CD8-positive, alpha-beta T cell (primary cell): ENCODE measurements at places on chromosomes 4 and X.
A peak's percentile ranks its signal among the peaks of the same experiment; 100 is the strongest.

DNA sequence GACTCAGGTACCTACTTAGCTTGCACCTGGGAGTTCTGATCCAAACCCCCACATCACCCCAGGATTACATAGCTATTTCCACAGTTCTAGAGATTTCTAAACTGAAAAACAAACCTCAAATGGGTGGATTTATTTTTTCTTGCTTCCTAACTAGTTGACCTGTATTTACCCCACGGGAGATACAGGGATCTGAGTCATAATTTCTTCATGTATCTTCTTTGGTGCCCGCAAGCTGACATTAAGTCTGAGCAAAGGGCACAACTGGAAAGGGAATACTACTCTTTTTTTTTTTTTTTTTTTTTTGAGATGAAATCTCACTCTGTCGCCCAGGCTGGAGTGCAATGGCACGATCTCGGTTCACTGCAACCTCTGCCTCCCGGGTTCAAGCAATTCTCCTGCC is 10.0 kb upstream of the ELOVL6 start:
- DNase-seq, result no peak

GRCh38 chrX:104803219-104803618 is 237.2 kb downstream of the IL1RAPL2 start:
- DNase-seq, result no peak

DNA sequence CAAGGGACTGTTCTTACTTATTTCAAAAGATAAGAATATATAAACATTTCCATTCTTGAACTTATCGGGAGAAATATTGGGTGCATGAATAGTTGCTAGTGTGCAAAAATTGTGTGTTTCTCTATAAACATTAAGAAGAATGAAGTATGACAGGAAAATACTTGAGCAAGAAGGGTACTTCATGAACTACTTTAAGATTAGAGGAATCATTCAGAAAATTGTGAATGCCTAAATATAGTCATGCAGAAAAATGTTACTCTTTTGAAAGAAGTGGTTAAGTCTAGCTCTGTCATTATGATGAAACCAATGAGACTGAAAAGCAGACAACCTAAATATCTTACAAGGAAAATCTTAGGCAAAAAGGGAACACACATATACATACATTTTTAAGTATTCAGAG is 207.8 kb upstream of the PCDH18 start:
- no peak for DNase-seq

- no peak for DNase-seq
Measured at GRCh38 chr4:111475001-111475400, 670.3 kb upstream of the FAM241A start.

- no peak for DNase-seq
Measured at GRCh38 chr4:184934961-184935360, 83.3 kb upstream of the HELT start.

DNA sequence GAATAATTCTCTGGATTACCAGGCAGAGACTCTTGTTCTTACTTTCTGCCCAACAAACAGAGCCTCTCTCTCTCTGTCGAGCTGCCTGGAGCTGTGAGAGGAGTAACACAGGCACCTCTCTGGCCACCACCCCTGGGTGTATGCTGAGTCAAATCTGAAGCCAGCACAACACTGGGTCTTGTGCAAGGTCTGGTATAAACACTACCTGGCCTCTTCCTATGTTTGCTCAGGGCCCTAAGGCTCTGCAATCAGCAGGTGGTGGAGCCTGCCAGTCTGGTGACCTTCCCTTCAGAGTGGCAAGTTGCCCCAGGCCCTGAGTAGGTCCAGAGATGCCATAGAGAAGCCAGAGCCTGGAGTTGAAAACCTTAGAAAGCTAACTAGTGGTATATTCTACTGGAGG is 139.9 kb downstream of the CPXCR1 start:
- no peak for DNase-seq

DNA sequence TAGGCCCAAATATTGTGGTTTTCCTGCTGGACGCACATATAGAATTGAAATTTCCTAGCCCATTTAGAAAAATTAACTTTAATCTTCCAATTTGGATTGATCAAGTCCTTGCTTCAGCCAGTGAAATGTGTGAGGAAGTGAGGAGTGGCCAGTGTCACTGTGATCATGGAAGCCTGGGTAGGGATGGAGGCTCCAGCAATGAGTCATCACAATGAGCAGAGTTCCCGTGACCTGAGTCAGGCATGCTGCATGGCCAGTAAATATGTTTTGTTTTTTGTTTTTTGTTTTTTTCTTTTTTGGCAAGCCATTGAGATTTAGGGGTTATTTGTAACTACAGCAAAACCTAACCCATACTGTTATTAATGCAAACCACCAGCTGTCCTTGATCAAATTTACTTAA is 52.1 kb downstream of the IDS start:
- DNase-seq, result no peak

DNA sequence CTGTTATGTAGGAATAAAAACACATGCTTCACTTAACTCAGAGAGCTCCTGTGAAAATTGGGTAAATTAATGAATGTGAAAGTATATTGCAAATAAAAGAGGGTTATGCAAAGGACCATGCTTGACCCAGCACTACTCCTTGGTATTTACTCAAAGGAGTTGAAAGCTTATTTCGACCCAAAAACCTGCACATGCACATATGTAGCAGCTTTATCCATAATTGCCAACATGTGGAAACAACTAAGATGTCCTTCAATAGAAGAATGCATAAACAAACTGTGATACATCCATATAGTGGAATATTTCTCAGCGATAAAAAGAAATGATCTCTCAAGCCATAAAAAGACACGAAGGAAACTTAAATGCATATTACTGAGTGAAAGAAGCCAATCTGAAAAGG is 41.7 kb upstream of the SRD5A3 start:
- DNase-seq, result no peak

GRCh38 chrX:46165866-46166265 is 379.4 kb downstream of the ZNF674 start:
- DNase-seq, result no peak

DNA sequence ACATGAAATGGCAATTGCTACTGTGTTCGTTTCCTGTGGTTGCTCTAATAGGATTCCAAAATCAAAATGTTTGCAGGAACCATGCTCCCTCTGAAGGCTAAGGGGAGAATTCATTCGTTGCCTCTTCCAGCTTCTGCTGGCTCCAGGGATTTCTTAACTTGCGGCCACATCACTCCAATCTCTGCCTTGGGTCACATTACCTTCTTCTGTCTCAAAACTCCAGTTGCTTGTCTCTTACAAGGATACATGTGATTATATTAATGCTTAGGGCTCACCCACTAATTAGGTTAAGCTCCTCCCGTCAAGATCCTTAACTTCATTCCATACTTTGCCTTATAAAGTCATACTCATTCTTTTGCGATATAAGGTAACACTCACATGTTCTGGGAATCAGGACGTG is 208.4 kb downstream of the RBM46 start:
- no peak for DNase-seq

GRCh38 chrX:141668371-141668770 is 30.2 kb downstream of the SPANXD start:
- no peak for DNase-seq

GRCh38 chr4:144820011-144820727 is 174.2 kb downstream of the HHIP start:
- DNase-seq, result no peak

- DNase-seq, result no peak
Measured at GRCh38 chr4:110164251-110164650, 34.2 kb downstream of the ELOVL6 start.

DNA sequence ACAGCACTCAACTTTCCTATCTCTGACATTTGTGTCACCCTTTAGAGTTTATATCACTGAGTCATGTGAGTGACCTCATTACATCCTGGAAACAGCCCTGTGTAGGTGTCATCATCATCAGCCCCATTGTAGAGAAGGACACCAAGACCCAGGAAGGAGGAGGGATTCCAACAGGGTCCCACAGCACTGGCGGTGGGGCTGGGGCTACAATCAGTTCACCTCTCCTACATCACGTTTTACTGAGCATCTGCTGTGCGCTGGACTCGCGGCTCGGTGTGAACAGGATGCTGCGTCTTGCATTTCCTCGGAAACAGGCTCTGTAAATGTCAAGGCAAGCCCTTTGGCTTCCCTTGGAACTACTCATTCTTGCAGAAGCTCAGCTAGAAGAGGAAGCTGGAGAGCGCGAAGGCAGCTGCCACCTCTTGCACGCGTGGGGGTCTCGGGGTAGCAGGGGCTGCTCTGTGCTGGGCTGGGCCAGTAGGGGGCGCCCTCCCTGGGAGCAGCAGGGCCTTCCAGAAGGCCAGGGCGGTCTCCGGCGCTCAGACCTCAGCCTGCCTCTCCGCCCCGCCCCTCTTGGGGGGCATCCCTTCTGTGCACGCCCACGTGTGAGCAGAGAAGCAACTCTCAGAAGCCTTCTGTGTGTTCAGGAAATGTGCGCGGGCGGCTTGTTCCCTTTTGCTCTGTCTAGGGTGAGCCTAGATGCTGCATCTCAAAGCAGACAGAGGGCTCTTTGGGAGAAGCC is 29.0 kb downstream of the REELD1 start:
- DNase-seq, result peak; percentile 61

DNA sequence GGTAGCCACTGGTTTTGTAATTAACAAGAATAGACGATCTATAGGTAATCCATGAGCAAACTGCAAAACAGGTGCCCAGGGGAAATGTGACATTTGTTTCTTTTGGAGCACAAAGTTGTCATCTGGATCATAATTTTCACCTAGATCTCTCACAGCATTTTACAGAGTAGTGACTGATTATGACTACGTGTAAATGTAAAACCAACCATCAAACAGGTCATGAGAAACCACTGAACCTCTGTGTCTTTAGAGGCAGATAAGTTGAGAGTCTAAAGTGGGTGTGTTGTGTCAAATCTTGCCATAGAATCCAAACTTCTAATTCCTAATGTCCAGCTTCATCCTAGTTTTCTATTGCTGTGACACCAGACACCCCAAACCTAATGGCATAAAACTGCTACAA is 648.1 kb downstream of the MID1IP1 start:
- no peak for DNase-seq

- no peak for DNase-seq
Measured at GRCh38 chr4:126306152-126306869, 991.6 kb downstream of the FAT4 start.

- DNase-seq, result no peak
Measured at GRCh38 chr4:150123796-150124677, 45.8 kb downstream of the DCLK2 start.

DNA sequence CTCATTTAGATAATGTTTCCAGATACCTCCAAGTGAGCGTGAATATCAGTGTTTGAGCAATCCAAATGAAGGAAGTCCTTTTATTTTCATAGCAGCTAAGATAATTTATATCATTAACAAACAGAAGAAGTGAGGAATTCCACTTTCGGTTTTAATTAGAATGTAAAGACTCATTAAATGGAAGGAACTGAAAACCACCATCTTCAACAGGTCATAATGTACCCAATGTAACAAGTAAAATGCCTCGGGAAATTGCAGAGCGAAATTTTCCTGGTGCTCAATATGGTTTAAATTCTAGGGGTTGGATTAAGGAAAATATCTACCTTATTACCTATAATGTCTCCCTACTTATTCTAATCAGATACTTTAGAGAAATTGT is 33.9 kb upstream of the SLC9A7 start:
- no peak for DNase-seq

GRCh38 chr4:42417550-42417949 is 20.3 kb downstream of the SHISA3 start:
- no peak for DNase-seq

DNA sequence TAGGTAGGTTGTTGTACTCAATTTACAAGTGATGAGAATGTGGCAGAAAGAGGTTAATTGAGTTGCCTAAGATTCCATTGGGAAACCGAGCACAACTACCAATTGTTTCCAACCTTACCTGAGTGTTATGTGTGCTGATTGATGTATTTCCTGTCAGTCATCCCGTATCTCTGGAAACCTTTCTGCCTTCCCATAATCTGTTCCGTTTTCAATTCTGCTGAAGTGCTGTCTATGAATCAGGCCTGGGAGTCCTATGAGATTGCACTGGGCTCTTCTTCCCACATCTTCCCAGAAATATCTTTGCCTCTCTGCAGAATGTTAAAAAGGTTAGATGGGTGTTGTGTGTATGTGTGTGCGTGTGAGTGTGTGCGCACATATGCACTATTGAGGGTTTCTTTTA is 229.5 kb upstream of the ANXA3 start:
- DNase-seq, result no peak

DNA sequence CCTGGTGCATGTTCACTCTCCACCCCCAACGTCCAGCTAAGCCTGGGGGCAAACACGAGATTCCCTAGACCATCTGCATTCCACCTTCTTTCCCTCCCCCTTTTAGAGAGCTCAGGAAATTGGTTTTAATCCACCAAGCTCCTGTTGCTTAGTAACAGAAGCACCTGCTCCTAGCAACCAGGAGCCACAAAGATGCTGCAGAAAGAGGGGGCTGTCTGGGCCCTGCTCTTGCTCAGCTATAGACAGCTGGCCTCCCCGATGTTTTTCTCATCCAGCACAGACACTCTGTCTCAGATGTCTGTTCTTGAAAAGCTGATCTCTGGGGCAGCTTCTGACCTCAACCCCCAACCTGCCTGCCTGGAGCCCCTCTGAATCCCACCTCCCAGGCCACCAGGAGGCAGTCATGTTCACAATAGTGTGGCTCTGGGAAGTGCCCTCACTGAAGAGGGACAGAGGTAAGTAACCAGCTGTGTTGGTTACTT is 71.5 kb downstream of the SLC16A2 start:
- peak; percentile 13 for DNase-seq

DNA sequence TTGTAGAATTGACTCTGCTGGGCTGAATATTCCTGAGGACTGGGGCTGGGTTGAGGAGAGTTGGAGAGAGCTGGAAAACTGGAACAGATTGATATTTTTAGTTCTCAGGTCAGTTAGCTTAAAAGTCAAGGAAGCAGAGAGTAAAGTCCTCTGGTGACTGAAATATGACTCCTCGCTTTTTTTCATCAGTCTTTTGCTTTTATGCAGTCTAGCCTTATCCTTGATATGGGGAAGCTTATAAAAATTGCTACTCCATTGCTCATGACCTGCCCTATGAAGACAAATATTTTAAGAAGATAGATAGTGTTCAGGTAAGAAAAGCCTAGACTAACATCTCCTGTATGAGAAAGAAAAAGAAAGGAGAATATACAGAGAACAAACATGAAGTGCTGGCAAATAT is 152.7 kb downstream of the C4orf33 start:
- DNase-seq, result no peak

- no peak for DNase-seq
Measured at GRCh38 chrX:39642071-39642470, 455.7 kb downstream of the BCOR start.

GRCh38 chr4:1033840-1034551 is 22.6 kb downstream of the FGFRL1 start:
- DNase-seq, result no peak

DNA sequence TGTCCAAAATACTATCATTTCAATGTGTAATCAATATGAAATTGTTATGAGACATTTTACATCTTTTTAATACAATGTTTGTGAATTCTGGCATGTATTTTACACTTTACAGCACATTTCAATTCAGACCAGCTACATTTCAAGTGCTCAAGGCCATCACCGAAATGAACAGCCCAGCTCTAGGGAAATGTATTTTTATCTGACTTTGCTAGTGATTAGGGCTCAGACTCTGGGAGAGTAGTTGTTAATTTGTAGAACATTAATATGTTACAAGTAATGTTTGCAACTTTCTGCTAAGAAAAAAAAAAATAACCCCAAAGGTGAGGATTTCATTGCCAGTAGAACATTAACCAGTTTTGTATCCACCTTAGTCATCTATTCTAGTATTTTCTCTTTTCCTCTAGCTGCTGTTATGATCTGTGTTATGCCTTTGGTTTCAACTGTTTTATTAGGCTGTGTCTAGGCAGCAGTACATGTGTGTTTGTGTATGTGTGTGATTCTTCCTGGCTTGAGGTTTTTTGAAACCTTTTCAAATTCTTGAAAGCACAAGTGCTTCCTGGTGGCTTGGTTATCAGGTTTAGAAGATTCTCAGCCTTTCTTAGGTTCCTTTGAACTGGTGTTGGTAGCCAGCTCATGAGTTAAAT is 125.9 kb downstream of the NSUN7 start:
- DNase-seq, result no peak

GRCh38 chrX:10367406-10367805 is 210.6 kb downstream of the CLCN4 start:
- DNase-seq, result no peak
